RPMI7951 (cell line): ENCODE measurements at places on chromosomes 12 and 14.

- DNase-seq, result peak; percentile 82
These were observed 98.4 kb downstream of the LGMN start for GRCh38 chr14:92649934-92650545.

DNA sequence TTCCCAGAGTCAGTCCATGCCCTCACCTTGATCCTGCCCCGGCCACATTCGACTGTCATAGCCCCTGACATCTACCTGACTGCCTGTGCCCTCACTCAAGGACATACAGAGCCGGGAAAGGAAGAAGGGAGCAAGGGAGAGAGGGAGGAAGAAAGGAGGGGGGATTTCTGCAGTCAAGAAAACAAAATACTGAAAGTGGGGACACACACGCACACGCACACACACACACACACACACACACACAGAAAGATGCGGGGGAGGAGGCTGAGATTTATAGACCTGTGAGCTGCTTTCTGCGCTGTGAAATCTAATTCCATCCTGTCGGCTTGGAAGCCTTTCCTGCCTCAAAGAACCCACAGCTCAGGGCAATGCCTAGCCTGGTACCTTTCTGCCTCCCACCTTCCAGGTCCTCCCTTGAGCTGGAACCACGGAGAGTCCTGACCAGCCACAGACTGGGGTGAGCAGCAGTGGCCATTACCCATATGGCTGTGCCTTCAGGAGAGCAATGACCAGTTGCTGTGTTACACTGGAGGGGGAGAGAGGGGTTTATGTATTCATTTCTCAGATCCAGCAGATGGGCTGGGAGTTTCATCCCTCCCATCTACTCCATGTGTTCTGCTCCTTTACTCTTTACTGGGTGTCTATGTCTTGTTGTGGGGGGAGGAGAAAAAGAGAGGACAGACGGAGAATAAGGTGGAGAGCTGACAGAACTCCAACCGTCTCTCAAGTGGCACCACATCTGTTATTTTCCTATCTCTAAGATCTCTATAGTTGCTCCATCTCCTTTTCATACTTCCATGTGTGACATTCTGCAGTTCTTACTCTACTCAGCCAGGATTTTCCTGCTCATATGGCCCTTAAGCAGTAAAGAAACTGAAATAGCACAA lies 12.9 kb downstream of the C14orf93 start:
- DNase-seq, result no peak

DNA sequence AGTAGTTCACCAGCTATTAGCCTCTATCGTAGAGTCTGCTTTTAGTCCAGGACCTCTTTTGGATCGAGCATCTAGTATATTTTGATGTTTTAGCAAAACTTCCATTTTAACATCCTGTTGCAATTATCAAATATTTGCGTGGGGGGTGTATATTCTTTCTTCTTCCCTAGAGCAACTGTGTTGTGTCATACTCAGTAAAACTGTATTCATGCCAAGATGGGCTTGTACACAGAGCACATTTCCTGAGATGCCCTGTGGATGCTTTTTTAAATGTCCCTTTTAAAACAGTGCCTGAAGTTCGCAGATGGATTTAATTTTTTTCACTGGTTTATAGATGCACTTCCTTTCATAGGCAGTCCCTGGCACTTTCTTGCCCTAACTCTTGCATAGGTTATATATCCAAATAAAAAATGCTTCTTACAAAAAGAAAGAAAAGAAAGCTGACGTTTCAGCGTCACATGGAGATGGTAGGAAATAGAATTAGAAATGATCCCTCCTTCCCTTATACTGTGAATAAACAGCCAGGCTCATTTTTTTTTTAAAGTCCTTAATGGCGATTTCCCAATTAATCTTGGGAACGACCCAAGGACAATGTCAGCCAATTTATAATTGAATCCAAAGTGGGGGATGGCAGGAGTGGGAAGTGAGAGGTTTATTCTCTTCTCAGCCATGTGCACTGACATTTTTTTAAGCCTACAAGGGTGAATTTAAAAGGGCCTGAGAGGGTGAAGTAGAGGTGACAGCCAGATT lies 247.0 kb downstream of the SLC41A2 start:
- DNase-seq, result peak; percentile 82

- DNase-seq, result no peak
These were observed 26.3 kb upstream of the CD69 start for GRCh38 chr12:9786726-9787717.

DNA sequence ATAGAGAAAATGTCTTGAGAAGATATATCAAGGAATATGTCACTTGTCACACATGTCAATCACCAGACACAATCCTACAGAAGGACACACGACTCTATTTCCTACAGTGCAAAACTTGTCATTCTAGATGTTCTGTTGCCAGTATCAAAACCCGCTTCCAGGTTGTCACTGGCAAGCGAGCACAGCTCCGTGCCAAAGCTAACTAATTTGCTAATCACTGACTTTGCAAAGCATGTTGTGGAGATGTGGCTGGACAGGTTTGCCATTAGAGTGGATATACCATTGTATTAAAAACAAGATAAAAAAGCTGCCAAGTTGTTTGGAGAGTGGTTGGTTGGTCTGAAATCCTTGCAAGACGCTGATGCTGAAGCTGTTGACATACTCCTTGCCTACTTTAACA lies 7.9 kb upstream of the SGPP1 start:
- no peak for DNase-seq

- DNase-seq, result no peak
These were observed 5.5 kb downstream of the APOLD1 start for GRCh38 chr12:12790956-12791355.

GRCh38 chr12:87136330-87136976 lies 880.3 kb upstream of the MGAT4C start:
- DNase-seq, result peak; percentile 28
